A549 treated with ZK216348 at 1 μM for 4 hours (cell line): ENCODE measurements at places on chromosomes 12 and 14. TPM values are rescaled to one million over a fixed set of nuclear protein-coding genes. Genes with fewer than 3 reads are reported as not detected.

Gene DEPDC4
- total RNA-seq: 0.72 to 2.1 TPM (median 1.1 TPM) in 5 replicates

Gene TEX52
- not detected in 5 replicates for total RNA-seq

Gene GPX2
- total RNA-seq: 179 to 281 TPM (median 196 TPM) in 5 replicates

Gene TCHP
- total RNA-seq: 16.3 to 20.3 TPM (median 17.8 TPM) in 5 replicates

Gene FOXM1
- total RNA-seq: 77.0 to 96.8 TPM (median 92.7 TPM) in 5 replicates

Gene KRT6C
- total RNA-seq: not detected in 5 replicates

Gene C12orf60
- 1.3 to 2.1 TPM (median 1.7 TPM) in 5 replicates for total RNA-seq

Gene MEG3
- total RNA-seq: 40.4 to 74.4 TPM (median 63.5 TPM) in 5 replicates

Gene RPS6KL1
- 0.37 to 0.81 TPM (median 0.51 TPM) in 4 of 5 replicates, not detected in the other for total RNA-seq

Gene TSPAN11
- 0.04 to 0.16 TPM (median 0.08 TPM) in 4 of 5 replicates, not detected in the other for total RNA-seq

Gene CARMIL3
- 0.22 to 0.74 TPM (median 0.60 TPM) in 5 replicates for total RNA-seq

Gene SCNN1A
- 12.4 to 24.3 TPM (median 21.4 TPM) in 5 replicates for total RNA-seq

Gene DEGS2
- total RNA-seq: 0.91 to 2.0 TPM (median 1.6 TPM) in 5 replicates

Gene ADAMTS20
- not detected in 5 replicates for total RNA-seq

Gene MFAP5
- 0.14 TPM in 1 of 5 replicates, not detected in the others for total RNA-seq

Gene E2F7
- 4.3 to 9.2 TPM (median 7.7 TPM) in 5 replicates for total RNA-seq

Gene SLC35E3
- 12.7 to 17.5 TPM (median 13.9 TPM) in 5 replicates for total RNA-seq

Gene SLC39A5
- 0.21 TPM in 1 of 5 replicates, not detected in the others for total RNA-seq

Gene EIF4B
- total RNA-seq: 266 to 393 TPM (median 311 TPM) in 5 replicates

Gene PRPH
- 0.92 to 2.1 TPM (median 1.6 TPM) in 5 replicates for total RNA-seq

Gene CDK2
- 48.3 to 60.3 TPM (median 53.6 TPM) in 5 replicates for total RNA-seq

Gene COCH
- total RNA-seq: 21.0 to 34.9 TPM (median 24.5 TPM) in 5 replicates

Gene ADGRD1
- 0.15 to 1.0 TPM (median 0.39 TPM) in 5 replicates for total RNA-seq

Gene CALM1
- total RNA-seq: 266 to 394 TPM (median 339 TPM) in 5 replicates

Gene TEAD4
- total RNA-seq: 37.2 to 51.6 TPM (median 49.0 TPM) in 5 replicates

Gene CABP1
- total RNA-seq: 0.22 to 0.57 TPM (median 0.27 TPM) in 4 of 5 replicates, not detected in the other

Gene ARHGEF25
- total RNA-seq: 4.1 to 7.7 TPM (median 6.0 TPM) in 5 replicates

Gene C14orf39
- total RNA-seq: not detected in 5 replicates

Gene FZD10
- total RNA-seq: not detected in 5 replicates

Gene SLC6A15
- 1.5 to 5.8 TPM (median 4.1 TPM) in 5 replicates for total RNA-seq

Gene EPYC
- not detected in 5 replicates for total RNA-seq

Gene BRF1
- 25.4 to 31.1 TPM (median 30.3 TPM) in 5 replicates for total RNA-seq

Gene ASCL4
- not detected in 5 replicates for total RNA-seq

Gene ADSS1
- 6.0 to 8.8 TPM (median 7.1 TPM) in 5 replicates for total RNA-seq

Gene BCL7A
- 9.3 to 13.2 TPM (median 11.3 TPM) in 5 replicates for total RNA-seq

Gene FBLN5
- total RNA-seq: 2.8 to 4.5 TPM (median 3.7 TPM) in 5 replicates

Gene MYF5
- not detected in 5 replicates for total RNA-seq

Gene KLHDC2
- 24.1 to 41.7 TPM (median 32.7 TPM) in 5 replicates for total RNA-seq

Gene KRT81
- total RNA-seq: 2,470 to 4,224 TPM (median 3,729 TPM) in 5 replicates

Gene POTEG
- not detected in 5 replicates for total RNA-seq

Gene DTX1
- total RNA-seq: 0.27 to 1.2 TPM (median 0.40 TPM) in 5 replicates

Gene TAPBPL
- total RNA-seq: 2.4 to 3.8 TPM (median 3.7 TPM) in 5 replicates

Gene DIO2
- total RNA-seq: 3.5 to 4.2 TPM (median 3.8 TPM) in 5 replicates

Gene DDN
- total RNA-seq: 0.40 to 0.81 TPM (median 0.70 TPM) in 5 replicates

Gene SDSL
- 17.6 to 33.8 TPM (median 26.2 TPM) in 5 replicates for total RNA-seq

Gene KRT80
- 37.5 to 66.0 TPM (median 57.9 TPM) in 5 replicates for total RNA-seq

Gene OR4E2
- not detected in 5 replicates for total RNA-seq

Gene ARHGEF40
- total RNA-seq: 6.5 to 13.7 TPM (median 10.8 TPM) in 5 replicates
